ENCODE measurements at places on chromosomes 12 and 14. TPM values are rescaled to one million over a fixed set of nuclear protein-coding genes. Genes with fewer than 3 reads are reported as not detected.

SOX5 gene
- total RNA-seq: 16.4 TPM

NRDE2 gene
- total RNA-seq: 9.7 TPM

SIX6 gene
- total RNA-seq: not detected

PROX2 gene
- total RNA-seq: not detected

- no peak for DNase-seq
- H3K4me1 ChIP-seq: peaks cover 2% of the 10 kb centered on the region
- H3K27ac ChIP-seq: no peak overlapping the region
- H3K4me3 ChIP-seq: no peak overlapping the region
These were observed 108.7 kb downstream of the DIP2B start for GRCh38 chr12:50613463-50613862.

DNA sequence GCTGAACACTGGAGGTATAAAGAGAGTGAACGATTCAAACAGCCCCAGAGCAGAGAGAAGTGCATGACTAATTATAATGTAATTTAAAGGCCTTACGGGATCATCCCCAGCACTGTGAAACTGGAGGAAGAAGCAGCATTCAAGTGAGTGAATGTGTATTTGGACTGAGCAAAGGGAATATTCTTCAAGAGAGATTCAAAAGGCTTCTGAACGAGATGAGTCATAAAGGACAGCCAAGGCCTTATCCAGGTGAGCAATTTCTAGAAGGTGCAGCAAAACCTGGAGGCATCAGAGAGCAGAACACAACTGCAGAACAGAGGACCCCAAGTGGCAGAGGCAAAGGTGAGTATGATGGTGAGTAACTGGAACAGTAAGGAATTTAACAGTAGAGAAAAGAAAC lies 127.2 kb downstream of the BCAT1 start:
- H3K4me3 ChIP-seq: no peak overlapping the region
- peak overlapping the region; percentile 52 for H3K27ac ChIP-seq
- H3K4me1 ChIP-seq: peaks cover 7% of the 10 kb centered on the region
- no peaks in the 10 kb centered on the region for H3K27me3 ChIP-seq
- DNase-seq: peak; percentile 55

DNA sequence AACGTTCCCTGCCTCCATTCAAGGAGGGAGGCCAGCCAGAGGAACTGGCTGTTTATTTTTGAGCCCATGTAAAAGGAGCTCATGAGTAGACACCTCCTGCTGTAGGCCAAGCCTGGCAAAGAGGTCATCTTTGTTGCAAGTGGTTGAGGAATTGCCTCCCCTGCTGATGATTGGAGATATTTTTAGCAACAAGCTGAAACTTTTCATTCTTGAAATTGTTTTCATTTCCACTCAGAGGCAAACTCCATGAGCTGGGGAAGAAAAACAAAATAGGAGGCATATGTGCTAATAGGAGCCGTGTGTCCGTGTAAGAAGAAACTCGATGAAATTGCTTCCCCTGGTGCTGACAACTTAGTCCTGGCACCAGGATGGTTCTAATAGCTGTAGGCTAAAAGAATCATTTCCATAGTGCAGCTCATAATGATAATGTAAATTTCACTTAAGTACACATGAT lies 440.1 kb upstream of the FAR2 start:
- H3K4me3 ChIP-seq: no peak overlapping the region
- H3K27ac ChIP-seq: no peak overlapping the region
- H3K36me3 ChIP-seq: no peaks in the 10 kb centered on the region

- H3K27me3 ChIP-seq: no peaks in the 10 kb centered on the region
- H3K4me1 ChIP-seq: no peaks in the 10 kb centered on the region
- no peaks in the 10 kb centered on the region for H3K36me3 ChIP-seq
- no peak for DNase-seq
- no peak overlapping the region for H3K27ac ChIP-seq
These were observed 21.2 kb upstream of the CDCA4 start for GRCh38 chr14:105041841-105042765.

DNA sequence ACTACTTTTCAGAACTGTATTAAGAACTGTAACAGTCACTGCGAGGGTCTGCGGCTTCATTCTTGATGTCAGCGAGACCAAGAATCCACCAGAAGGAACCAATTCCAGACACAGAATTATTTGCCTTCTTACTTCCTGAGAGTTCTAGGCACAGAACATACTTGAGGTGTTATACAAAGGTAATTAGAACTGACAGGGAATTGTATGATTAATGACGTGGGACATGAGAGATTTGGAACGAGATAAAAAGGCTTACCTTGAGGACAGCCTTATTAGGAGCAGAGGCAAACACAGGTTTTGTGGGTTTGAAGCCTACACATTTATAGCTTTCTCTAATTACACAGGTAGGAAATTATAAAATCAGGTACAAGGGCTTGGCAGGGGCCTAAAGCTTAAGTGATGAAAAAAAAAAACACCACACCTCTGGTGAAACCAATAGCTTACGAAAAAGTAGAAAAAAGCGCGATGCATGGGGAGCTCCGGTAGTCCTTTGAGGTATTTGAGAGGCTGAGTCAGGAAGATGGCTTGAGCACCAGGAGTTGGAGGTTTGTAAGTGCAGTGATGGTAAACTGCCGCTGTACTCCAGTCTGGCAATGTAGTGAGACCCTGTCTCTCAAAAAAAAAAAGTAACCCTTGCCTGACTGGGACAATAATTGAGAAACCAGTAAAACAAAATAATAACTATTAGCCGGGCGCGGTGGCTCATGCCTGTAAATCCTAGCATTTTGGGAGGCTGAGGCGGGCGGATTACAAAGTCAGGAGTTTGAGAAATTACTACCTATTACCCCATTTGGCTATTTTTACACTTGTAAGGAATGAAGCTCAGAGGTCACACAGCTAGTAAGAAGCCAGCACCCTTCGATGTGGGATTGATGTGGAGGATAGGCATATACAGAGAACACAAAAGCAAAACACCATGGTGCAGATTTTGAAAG lies 795 bp upstream of the ACOT2 start:
- peak; percentile 47 for DNase-seq
- no peaks in the 10 kb centered on the region for H3K27me3 ChIP-seq
- peaks cover 3% of the 10 kb centered on the region for H3K4me1 ChIP-seq
- no peaks in the 10 kb centered on the region for H3K36me3 ChIP-seq
- H3K4me3 ChIP-seq: peak overlapping the region; percentile 68
- peak overlapping the region; percentile 90 for H3K27ac ChIP-seq

DNA sequence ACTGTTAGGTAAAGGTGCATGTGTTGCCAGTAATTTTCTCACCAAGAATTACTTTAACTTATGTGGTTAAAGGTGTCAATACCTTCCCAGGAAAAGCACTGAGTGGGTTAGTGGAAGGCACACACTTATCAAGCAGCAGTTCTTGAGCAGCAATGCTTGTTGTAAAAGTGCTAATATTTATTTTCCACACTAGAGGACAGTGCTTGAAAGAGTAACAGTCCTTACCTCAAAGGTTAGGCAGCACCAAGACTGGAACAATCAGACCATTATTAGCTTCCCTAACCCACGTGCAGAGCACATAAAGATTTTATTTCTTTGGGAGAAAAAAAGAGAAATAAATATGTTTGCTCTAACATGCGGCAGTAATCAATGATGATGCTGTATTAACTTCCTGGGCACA lies 48.8 kb upstream of the KRR1 start:
- no peak overlapping the region for H3K4me3 ChIP-seq
- H3K27ac ChIP-seq: no peak overlapping the region
- no peaks in the 10 kb centered on the region for H3K27me3 ChIP-seq
- DNase-seq: peak; percentile 64
- no peaks in the 10 kb centered on the region for H3K36me3 ChIP-seq
- H3K4me1 ChIP-seq: no peaks in the 10 kb centered on the region

- peaks cover 3% of the 10 kb centered on the region for H3K27me3 ChIP-seq
- DNase-seq: no peak
- no peaks in the 10 kb centered on the region for H3K4me1 ChIP-seq
- H3K4me3 ChIP-seq: no peak overlapping the region
- no peaks in the 10 kb centered on the region for H3K36me3 ChIP-seq
These were observed 7.7 kb downstream of the CCND2 start for GRCh38 chr12:4281173-4281654.

GRCh38 chr14:75471059-75471458 lies 43.2 kb downstream of the JDP2 start:
- H3K4me1 ChIP-seq: no peaks in the 10 kb centered on the region
- H3K36me3 ChIP-seq: peaks cover 20% of the 10 kb centered on the region
- no peak for DNase-seq

DNA sequence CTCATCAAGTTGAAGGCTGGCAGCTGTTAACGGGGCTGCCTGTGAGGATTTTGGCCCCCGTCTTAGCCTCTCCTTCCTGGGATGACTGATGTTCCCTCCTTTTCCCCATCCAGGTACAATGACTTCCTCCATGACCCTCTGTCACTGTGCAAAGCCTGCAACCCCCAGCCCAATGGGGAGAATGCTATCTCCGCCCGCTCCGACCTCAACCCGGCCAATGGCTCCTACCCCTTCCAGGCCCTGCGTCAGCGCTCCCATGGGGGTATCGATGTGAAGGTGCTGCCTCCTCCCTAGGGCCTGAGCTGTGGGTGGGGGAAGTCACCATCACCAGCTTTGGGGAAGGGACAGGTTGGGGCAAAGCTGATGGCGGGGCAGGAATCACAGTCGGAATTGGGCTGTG lies 16.1 kb downstream of the SDS start:
- no peaks in the 10 kb centered on the region for H3K27me3 ChIP-seq
- DNase-seq: no peak
- H3K36me3 ChIP-seq: peaks cover 9% of the 10 kb centered on the region
- no peak overlapping the region for H3K4me3 ChIP-seq
- H3K27ac ChIP-seq: no peak overlapping the region

GRCh38 chr14:72812292-72812851 lies 81.5 kb downstream of the DPF3 start:
- DNase-seq: no peak
- no peak overlapping the region for H3K4me3 ChIP-seq
- H3K27me3 ChIP-seq: no peaks in the 10 kb centered on the region

DNA sequence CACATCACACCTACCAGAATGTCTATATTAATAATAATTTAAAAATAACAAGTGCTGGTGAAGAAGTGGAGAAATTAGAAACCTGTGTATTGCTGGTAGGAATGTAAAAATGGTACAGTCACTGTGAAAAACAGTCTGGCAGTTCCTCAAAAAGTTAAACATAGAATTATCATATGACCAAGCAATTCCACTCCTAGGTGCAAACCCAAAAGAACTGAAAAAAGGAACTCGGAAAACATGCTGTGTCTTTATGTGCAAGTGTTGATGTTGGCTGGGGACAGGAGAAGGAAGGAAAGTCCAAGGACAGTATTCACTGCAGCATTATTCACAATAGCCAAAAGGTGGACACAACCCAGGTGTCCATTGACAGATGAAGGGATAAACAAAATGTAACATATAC lies 146.5 kb downstream of the TTC7B start:
- H3K4me3 ChIP-seq: no peak overlapping the region
- no peak for DNase-seq
- H3K27me3 ChIP-seq: no peaks in the 10 kb centered on the region
- no peak overlapping the region for H3K27ac ChIP-seq

DNA sequence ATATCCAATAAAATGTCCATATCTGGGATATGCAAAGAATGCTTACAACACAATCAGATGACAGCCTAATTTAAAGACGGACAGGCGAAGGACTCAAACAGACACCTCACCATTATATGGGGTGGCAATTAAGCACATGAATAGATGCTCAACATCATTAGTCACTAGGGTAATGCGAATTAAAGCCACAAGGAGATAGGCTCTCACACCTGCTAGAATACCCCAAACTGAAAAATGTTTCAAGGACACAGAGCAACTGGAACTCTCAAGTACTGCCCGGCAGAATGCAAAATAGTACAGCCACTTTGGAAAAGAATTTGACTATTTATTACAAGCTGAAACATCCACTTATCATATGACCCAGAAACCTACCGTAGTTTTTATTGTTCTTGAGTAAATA lies 42.9 kb downstream of the FERMT2 start:
- no peak overlapping the region for H3K4me3 ChIP-seq
- H3K27ac ChIP-seq: no peak overlapping the region
- no peaks in the 10 kb centered on the region for H3K27me3 ChIP-seq
- H3K36me3 ChIP-seq: peaks cover 3% of the 10 kb centered on the region
- H3K4me1 ChIP-seq: peaks cover 19% of the 10 kb centered on the region

GRCh38 chr12:108969622-108970021 lies 51.2 kb downstream of the SVOP start:
- no peaks in the 10 kb centered on the region for H3K27me3 ChIP-seq
- DNase-seq: no peak
- no peaks in the 10 kb centered on the region for H3K36me3 ChIP-seq

DNA sequence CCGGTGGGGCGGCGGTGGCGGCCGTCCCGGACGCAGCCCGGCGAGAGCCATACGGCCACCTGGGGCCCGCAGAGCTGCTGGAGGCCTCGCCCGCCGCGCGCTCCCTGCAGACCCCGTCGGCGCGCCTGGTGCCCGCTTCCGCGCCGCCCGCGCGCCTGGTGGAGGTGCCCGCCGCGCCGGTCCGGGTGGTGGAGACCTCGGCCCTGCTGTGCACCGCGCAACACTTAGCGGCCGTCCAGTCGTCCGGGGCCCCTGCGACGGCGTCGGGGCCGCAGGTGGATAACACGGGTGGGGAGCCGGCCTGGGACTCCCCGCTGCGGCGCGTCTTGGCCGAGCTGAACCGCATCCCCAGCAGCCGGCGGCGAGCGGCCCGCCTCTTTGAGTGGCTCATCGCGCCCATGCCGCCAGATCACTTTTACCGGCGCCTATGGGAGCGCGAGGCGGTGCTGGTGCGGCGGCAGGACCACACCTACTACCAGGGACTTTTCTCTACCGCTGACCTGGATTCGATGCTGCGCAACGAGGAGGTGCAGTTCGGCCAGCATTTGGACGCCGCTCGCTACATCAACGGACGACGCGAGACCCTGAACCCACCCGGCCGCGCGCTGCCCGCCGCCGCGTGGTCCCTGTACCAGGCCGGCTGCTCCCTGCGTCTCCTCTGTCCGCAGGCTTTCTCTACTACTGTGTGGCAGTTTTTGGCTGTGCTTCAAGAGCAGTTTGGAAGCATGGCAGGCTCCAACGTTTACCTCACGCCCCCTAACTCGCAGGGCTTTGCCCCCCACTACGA lies 716 bp downstream of the RIOX1 start:
- no peaks in the 10 kb centered on the region for H3K36me3 ChIP-seq
- H3K4me3 ChIP-seq: peak overlapping the region; percentile 40
- peak overlapping the region; percentile 57 for H3K27ac ChIP-seq
- DNase-seq: peak; percentile 54
- no peaks in the 10 kb centered on the region for H3K27me3 ChIP-seq

- H3K27me3 ChIP-seq: no peaks in the 10 kb centered on the region
- no peak overlapping the region for H3K27ac ChIP-seq
- H3K4me1 ChIP-seq: peaks cover 2% of the 10 kb centered on the region
These were observed 54.2 kb downstream of the LGMN start for GRCh38 chr14:92693998-92694795.

GRCh38 chr14:91654836-91655235 lies 77.0 kb downstream of the CATSPERB start:
- H3K27ac ChIP-seq: no peak overlapping the region
- H3K4me1 ChIP-seq: no peaks in the 10 kb centered on the region
- H3K36me3 ChIP-seq: no peaks in the 10 kb centered on the region
- DNase-seq: no peak

DNA sequence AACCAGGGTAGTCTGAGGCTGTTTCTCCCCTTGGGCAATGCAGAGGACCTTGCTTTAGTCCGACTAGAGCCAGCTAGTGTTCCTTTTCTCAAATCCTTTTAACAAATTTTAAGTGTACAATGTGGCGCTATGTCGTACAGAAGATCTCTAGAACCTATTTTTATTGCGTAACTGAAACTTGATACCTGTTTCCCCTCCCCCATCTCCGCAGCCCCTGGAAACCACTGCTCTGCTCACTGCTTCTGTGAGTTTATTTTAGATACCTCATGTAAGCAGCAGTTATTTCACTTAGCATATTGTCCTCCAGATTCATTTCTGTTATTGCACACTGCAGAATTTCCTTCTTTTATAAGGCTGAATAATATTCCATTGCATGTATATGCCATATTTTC lies 1092.3 kb downstream of the AACS start:
- no peak overlapping the region for H3K27ac ChIP-seq
- no peaks in the 10 kb centered on the region for H3K36me3 ChIP-seq
- H3K4me1 ChIP-seq: no peaks in the 10 kb centered on the region
